ENCODE measurements at places on chromosomes 2 and 18. TPM values are rescaled to one million over a fixed set of nuclear protein-coding genes. Genes with fewer than 3 reads are reported as not detected.

IL1R2 gene
- not detected for total RNA-seq

GRCh38 chr2:109197491-109198418, 68.8 kb downstream of the SH3RF3 start:
- H3K27ac ChIP-seq: no peak overlapping the region
- no peaks in the 10 kb centered on the region for H3K36me3 ChIP-seq
- H3K4me3 ChIP-seq: no peak overlapping the region
- no peaks in the 10 kb centered on the region for H3K4me1 ChIP-seq

LRP2 gene
- 0.68 TPM for total RNA-seq

DNA sequence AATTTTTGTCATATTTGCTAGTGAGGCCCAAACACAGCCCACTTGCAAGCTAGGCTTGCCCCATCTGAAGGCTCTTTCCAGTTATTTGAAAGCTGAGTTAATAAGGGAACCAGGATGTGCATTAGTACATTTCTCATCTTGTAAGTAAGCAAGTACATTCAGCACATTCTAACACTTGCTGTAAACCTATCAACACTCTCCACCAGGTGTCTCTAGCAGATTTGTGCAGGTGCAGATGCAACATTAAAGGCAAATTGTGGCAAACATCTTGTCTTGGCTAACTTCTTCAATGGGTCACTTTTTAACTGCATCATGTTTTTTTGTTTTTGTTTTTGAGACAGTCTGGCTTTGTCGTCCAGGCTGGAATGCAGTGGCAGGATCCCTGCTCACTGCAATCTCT, 25.3 kb upstream of the MFSD6 start:
- no peaks in the 10 kb centered on the region for H3K27me3 ChIP-seq
- no peaks in the 10 kb centered on the region for H3K36me3 ChIP-seq
- H3K4me1 ChIP-seq: peaks cover 4% of the 10 kb centered on the region
- DNase-seq: peak; percentile 46
- H3K4me3 ChIP-seq: no peak overlapping the region

DNA sequence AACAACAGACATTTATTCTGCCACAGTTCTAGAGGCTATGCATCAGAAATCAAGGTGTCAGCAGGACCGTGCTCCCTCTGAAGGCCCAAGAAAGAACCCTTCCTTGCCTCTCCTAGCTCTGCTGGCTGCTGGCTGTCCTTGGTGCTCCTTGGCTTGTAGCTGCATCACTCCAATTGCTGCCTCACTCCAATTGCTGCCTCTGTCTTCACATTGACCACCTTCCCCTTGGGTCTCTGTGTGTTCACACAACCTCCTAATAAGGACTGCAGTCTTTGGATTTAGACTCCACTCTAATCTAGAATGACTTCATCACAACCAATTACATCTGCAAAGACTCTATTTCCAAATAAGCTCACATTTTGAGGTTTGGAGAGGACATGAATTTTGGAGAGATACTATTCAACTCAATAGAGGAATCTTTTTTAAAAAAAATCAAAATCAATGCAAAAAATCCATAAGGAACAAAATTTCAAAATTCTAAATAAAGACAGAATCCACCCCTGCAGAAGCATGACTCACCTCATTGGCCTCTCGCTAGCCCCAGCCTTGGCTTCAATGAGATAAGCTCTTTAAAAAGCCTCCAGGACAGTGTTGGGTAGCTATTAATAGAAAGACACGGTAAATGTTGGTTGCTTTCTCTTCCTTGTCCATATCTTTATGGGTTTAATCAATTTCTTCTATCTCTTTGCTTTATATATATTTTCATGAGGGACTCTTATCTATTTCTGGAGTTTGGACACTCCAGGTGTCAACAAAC, 267.6 kb upstream of the MGAT5 start:
- peaks cover 3% of the 10 kb centered on the region for H3K27me3 ChIP-seq
- H3K4me1 ChIP-seq: no peaks in the 10 kb centered on the region
- H3K4me3 ChIP-seq: no peak overlapping the region
